Stimulated activated CD8-positive, alpha-beta memory T cell treated with anti-CD3 and anti-CD28 coated beads, Interleukin-15, amount 100 ng/mL, for 24 hours (primary cell): ENCODE measurements at places on chromosomes 2 and 18.
A peak's percentile ranks its signal among the peaks of the same experiment; 100 is the strongest.

DNA sequence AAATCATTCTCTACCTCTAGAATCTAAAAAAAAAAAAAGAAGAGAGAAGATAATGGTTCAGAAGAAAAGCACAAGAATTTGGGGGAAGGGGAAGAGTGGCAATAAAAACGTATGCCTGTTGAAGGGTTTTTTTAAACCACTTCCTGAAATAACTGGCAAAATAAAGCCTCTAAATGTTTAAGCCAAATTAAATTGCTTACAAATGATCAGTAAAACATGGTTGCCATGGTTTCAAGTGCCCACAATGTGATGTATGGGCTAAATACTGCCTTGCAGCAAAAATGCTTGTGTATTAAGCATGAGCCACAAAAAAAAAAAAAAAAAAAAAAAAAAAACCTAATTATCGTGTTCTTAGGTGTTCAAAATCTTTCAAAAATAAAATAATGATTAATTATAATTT is 60.8 kb downstream of the RBM43 start:
- DNase-seq, result no peak

DNA sequence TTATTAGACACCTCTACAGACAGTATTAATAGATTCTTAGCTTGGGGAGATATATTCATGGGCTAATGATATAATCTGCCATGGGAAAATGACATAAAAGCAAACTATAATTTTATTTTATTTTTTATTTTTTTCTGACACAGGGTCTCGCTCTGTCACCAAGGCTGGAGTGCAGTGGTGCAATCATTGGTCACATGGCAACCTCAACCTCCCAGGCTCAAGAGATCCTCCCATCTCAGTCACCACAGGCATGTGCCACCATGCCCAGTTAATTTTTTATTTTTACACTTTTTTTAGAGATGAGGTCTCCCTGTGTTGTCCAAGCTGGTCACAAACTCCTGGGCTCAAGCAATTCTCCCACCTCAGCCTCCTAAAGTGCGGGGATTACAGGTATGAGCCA is 39.3 kb downstream of the RTN4 start:
- DNase-seq, result no peak

GRCh38 chr2:86566158-86566820 is 3.0 kb upstream of the CHMP3 start:
- no peak for DNase-seq

GRCh38 chr2:109679626-109680025 is 65.5 kb downstream of the SOWAHC start:
- no peak for DNase-seq

DNA sequence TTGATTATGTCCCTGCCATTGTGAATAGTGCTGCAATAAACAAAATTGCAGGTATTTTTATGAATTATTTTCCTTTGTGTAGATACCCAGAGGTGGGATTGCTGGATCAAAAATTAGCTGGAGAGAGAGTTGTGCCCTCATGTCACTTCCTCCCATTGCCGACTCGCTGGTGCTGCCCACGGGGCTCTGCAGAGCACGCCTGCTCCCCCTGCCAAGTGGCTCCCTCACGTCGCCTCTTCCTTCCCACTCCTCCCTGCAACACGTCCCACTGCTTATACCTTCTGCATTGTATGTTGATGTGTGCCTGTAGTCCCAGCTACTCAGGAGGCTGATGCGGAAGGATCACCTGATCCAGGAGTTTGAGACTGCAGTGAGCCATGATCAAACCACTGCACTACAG is 28.1 kb downstream of the PRELID3A start:
- no peak for DNase-seq

- DNase-seq, result no peak
Observed at GRCh38 chr18:44715842-44716241, 35.2 kb downstream of the SETBP1 start.

DNA sequence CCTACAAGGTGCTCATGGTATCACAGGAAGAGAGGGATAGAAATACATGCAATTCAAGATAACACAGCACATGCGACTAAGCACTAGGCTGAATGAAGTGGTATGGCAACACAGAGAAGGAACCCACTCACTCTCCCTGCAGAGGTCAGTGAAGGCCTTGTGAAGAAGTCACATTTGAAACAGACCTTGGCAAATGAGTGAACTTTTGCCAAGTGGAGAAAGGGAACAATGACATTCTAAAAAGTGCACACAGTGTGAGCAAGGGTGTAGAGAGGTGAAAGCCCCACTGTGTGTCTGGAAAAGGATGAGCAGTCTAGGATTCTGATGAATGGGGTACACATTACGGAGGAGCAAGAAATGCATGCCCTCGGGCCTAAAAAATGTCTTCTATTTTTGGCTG is 23.3 kb downstream of the KLF7 start:
- DNase-seq, result no peak

GRCh38 chr2:28206762-28207161 is 185.9 kb upstream of the FOSL2 start:
- DNase-seq, result no peak

- DNase-seq, result no peak
Observed at GRCh38 chr2:17754773-17755425, 961 bp downstream of the GEN1 start.

DNA sequence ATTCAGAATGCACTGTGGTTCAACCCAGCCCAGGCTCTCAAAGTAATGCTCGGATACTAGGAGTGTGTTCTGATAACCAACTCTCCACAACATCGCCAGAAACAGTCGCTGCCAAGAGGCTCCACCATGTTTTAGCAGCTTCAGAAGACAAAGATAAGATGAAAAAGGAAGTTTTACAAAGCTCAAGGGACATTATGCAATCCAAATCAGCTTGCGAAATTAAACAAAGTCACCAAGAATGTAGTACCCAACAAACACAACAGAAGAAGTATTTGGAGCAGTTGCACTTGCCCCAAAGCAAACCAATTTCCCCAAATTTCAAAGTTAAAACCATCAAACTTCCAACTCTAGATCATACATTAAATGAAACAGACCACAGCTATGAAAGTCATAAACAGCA is 360.9 kb downstream of the XIRP2 start:
- no peak for DNase-seq

GRCh38 chr18:9380621-9381395 is 46.2 kb downstream of the TWSG1 start:
- DNase-seq, result no peak

- no peak for DNase-seq
Observed at GRCh38 chr2:67260343-67261277, 136.5 kb upstream of the ETAA1 start.

DNA sequence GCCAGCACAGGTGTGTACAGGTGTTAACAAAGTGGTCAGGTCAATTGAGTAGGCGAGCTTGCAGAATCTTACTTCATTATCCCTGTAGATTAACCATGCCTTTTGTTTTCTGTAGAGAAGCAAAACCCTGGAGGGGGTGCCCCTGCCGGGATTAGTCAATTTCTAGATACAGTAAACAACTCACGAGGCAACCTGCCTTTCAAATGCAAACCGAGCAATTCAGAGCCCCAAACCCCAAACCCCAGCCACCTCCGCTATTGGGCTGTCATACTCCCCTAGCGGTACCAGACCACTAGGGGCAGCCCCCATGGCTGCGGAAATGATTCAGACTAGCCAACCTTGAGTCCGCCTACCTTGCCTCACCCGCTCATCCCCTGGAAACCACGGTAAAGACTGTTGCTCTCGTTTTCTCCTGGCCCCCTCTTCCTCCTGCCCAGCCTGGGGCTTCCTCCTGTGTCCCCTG is 61.4 kb upstream of the KIF5C start:
- DNase-seq, result peak; percentile 29

DNA sequence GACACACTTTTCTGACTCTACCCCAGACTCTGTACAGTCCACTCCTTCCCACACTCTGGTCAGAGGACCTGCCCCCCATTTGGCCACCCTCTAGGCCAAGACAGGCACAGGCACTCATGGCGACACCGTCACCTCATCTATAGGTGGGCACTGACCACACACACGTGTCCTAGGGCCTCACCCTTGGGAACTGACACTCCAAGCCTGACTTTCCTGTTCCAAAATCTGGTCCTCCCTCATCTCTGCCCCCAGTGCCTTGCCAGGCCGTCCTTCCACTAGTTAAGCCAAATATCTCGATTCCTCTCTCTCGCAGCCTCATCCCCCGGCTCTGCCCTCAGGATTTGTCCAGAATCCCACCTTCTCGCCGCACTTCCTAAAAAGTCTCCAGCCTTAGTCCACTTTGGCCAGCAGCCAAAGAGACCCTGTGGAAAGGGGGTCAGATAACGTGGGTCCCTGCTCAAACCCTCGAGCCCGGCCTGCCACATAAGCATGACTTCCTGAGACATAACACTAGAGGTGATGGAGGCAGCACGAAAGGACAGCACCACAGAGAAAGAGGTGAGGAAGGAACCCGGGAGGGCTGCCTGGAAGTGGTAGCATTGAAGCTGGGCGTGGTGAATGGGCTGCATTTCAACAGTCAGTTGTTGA is 105.8 kb upstream of the OTOS start:
- no peak for DNase-seq

- DNase-seq, result no peak
Observed at GRCh38 chr2:56195563-56195962, 11.8 kb downstream of the CCDC85A start.

GRCh38 chr18:64419156-64419555 is 270.3 kb upstream of the LINC00305 start:
- DNase-seq, result no peak

DNA sequence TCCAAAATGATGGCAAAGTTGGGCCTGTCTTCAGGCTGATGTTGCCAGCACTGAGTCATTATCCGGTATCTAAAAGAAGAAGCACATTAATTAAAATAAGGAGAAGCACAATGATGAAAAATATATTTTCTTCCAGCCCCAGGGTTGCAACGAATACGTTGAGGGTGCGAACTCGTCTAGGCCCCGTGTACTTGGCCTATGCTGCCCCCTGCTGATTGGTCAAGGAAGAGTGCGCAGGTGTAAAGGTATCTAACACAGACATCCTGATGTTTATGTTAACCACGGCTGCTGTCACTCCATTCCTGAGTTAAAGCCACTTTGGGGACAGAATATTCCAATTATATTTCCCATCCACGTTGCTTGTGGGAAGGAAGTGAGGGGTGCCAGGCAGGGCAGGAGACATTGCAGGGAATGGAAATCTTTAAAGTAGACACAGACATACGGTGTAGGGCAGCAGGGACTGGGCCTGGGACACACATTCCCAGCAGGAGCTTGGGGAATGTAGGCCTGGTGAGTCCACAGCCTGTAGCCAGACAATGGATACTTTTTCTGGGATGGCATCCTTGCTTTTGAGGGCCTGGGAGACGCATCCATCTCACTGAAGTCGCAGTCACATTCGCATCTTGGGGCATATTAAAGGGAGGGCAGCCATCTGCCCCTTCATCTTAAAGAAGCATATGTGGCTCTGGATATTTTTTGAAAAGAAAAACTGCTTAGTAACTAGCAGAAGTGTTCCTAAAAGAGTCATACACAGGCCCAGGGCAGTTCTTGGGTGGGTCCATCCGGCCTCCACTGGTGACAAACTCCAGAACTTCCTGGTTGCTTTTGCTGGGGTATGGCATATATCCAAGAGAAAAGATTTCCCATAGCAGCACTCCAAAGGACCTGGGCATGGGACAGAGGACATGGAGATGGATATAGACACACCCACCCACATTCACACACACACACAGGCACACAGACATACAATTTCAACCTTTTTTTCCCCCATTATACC is 81.9 kb downstream of the CLIP4 start:
- DNase-seq, result peak; percentile 43
